Articular chondrocyte of knee joint (primary cell): ENCODE measurements at places on chromosomes 13 and 19. TPM values are rescaled to one million over a fixed set of nuclear protein-coding genes. Genes with fewer than 3 reads are reported as not detected.

SLC1A6 gene
- not detected in 2 replicates for total RNA-seq

OLFM4 gene
- under 0.01 TPM in 1 of 2 replicates, not detected in the other for total RNA-seq

ELAVL1 gene
- total RNA-seq = 27.3 and 30.7 TPM in 2 replicates

CD37 gene
- total RNA-seq = not detected in 2 replicates

NCR1 gene
- not detected in 2 replicates for total RNA-seq

C19orf85 gene
- not detected in 2 replicates for total RNA-seq

AMH gene
- total RNA-seq = 0.22 and 1.2 TPM in 2 replicates

LGALS7B gene
- not detected in 2 replicates for total RNA-seq

FCER2 gene
- not detected in 2 replicates for total RNA-seq

LILRB4 gene
- total RNA-seq = not detected in 2 replicates

KRTDAP gene
- total RNA-seq = not detected in 2 replicates

UBE2L5 gene
- total RNA-seq = 0.78 TPM in 1 of 2 replicates, not detected in the other

SPINT2 gene
- total RNA-seq = 25.9 and 29.1 TPM in 2 replicates

BRSK1 gene
- total RNA-seq = 0.65 TPM in 2 replicates

ATP8A2 gene
- total RNA-seq = 0.11 and 0.13 TPM in 2 replicates

ZNF805 gene
- total RNA-seq = 24.6 and 26.7 TPM in 2 replicates

CATSPERD gene
- not detected in 2 replicates for total RNA-seq

SIGLEC8 gene
- total RNA-seq = not detected in 2 replicates

FAM83E gene
- total RNA-seq = 0.65 TPM in 1 of 2 replicates, not detected in the other

TMEM145 gene
- total RNA-seq = not detected in 2 replicates

RB1 gene
- 34.6 and 35.2 TPM in 2 replicates for total RNA-seq

ZNF816 gene
- 7.7 and 12.8 TPM in 2 replicates for total RNA-seq

ACTMAP gene
- 1.0 and 1.5 TPM in 2 replicates for total RNA-seq

ZNF382 gene
- 7.7 and 13.5 TPM in 2 replicates for total RNA-seq

HSH2D gene
- total RNA-seq = not detected in 2 replicates

NAXD gene
- total RNA-seq = 13.3 and 14.6 TPM in 2 replicates

FPR1 gene
- not detected in 2 replicates for total RNA-seq

ZNF416 gene
- total RNA-seq = 6.4 and 7.7 TPM in 2 replicates

PGLYRP2 gene
- total RNA-seq = not detected in 2 replicates

PMIS2 gene
- total RNA-seq = not detected in 2 replicates

YIPF2 gene
- 93.6 and 98.7 TPM in 2 replicates for total RNA-seq

FFAR3 gene
- not detected in 2 replicates for total RNA-seq

DNAAF3 gene
- total RNA-seq = 0.43 and 0.91 TPM in 2 replicates

CLEC4M gene
- total RNA-seq = not detected in 2 replicates

LAIR2 gene
- total RNA-seq = not detected in 2 replicates
